ENCODE measurements at places on chromosomes 16 and 17. TPM values are rescaled to one million over a fixed set of nuclear protein-coding genes. Genes with fewer than 3 reads are reported as not detected.

- no peak overlapping the region for H3K27ac ChIP-seq
- H3K27me3 ChIP-seq = no peaks in the 10 kb centered on the region
- no peaks in the 10 kb centered on the region for H3K4me1 ChIP-seq
- H3K36me3 ChIP-seq = peaks cover 73% of the 10 kb centered on the region
Observed at GRCh38 chr16:16038950-16039349, 89.5 kb downstream of the ABCC1 start.

DNA sequence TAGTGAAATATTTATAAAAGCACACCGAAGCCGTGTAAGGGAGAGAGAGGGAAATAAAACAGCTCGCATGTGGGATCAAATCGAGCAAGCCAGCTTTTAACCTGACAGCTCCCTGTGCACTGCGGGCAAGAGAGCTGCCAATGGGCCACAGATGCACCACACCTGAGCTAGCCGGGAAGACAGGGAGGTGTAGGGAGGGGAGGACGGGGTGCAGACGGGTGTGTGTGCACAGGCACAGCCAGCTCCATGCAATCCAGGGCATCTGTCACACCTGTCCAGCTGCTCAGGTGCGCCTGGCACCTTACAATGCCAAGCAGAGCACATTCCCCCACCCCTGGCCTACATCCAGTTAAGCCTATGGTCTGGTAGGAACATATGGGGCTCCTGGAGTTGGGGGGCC is 70.0 kb downstream of the C16orf78 start:
- DNase-seq = no peak
- H3K27ac ChIP-seq = no peak overlapping the region
- no peak overlapping the region for H3K4me3 ChIP-seq
- H3K27me3 ChIP-seq = peaks cover 23% of the 10 kb centered on the region

Gene MON1B
- total RNA-seq = 15.6 TPM

DNA sequence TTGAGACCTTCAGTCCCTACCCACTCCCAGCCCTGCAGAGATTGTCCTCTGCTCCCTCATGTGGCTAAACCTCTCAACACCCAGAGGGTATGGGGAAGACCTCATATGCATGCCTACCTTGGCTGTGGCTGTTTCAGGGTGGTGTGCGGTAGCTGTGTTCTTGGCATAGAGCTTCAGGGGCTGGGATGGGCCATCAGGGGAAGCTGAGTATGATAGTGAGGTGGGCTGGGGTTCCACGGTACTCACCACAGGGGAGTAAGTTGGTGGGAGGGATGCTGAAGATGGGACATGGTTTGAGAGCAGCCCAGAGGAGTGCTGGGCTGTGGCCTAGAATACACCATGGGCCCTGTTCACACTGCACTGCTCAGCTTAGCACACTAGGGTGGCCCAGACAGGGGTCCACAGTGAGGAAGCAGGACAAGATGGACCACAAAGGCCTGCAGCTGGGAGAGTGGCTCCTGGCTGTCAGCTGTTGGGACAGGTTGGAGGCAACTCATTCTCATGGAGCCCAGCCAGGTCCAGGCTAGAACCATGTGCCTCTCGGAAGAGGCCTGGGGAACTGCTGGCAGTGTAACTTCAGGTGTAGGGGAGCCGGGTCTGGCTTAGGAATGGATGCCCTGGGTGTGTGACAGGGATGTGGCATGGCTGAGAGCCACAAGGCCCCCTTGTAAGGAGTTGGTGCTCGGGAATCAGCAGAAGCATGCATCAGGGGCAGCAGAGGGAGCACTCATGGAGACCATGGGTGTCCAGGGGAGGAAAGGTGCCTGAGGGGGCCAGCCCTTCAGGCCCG is 3.1 kb downstream of the MFAP4 start:
- H3K4me3 ChIP-seq = no peak overlapping the region
- H3K4me1 ChIP-seq = peaks cover 50% of the 10 kb centered on the region
- peaks cover 13% of the 10 kb centered on the region for H3K36me3 ChIP-seq
- no peak for DNase-seq

Gene RCVRN
- not detected for total RNA-seq

DNA sequence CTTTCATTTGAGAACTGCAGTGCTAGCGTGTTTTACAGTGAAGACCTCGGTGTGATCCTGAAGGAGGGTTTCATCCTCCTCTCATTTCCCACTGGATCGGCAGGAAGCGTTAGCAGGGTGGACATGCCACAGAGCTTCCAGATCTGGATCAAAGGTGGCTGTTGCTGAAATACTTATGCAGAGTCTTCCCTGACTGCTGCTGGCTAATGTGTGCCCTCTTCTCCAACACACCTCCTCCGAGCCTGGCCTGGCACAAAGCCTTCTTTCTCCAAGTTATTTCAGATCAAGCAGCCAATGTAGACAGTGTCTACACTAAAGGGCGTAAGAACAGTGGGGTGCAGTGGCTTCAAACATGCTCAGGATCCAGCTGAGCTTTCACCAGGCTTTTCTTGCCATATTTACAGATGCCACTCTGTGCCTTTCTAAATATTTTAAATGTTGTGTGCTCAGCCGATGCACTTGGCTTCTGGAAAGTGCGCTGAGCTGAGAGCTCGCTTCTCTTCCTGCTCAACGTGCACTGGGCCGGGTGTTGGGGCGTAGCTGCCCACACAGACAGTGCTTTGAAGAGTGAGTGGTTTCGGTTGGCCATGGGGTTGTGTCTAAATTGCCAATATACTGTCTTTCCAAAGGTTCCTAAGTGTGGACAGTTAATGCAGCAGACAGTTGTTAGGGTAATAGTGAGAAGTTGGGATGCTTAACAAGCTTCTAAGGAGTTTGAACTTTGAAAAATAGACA is 2.1 kb downstream of the ZNF750 start:
- H3K27ac ChIP-seq = peak overlapping the region; percentile 32
- no peaks in the 10 kb centered on the region for H3K36me3 ChIP-seq
- no peak for DNase-seq
- H3K4me1 ChIP-seq = peaks cover 28% of the 10 kb centered on the region
- no peaks in the 10 kb centered on the region for H3K27me3 ChIP-seq
- no peak overlapping the region for H3K4me3 ChIP-seq

DNA sequence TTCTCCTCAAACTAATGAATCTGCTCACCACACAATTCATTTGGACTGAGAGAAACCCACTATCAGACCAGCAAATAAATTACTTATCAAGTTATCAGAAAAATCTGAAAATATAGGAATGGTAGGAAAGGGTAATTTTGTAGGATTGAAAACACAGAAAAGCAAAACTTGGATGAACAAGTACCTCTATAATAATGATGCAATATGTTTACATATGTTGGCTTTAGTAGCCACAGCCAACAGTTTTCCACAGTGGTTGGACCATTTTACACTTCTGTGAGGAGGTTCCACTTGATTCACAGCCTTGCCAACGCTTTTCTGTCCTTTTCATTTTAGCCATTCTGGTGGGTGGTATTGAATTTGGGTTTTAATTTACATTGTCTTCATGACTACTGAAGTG is 10.6 kb upstream of the GINS3 start:
- no peak overlapping the region for H3K4me3 ChIP-seq
- H3K4me1 ChIP-seq = no peaks in the 10 kb centered on the region
- H3K27ac ChIP-seq = no peak overlapping the region
- H3K27me3 ChIP-seq = peaks cover 4% of the 10 kb centered on the region
- H3K36me3 ChIP-seq = no peaks in the 10 kb centered on the region

GRCh38 chr16:14302031-14302398 is 230.9 kb downstream of the MRTFB start:
- peak overlapping the region; percentile 56 for H3K27ac ChIP-seq
- no peaks in the 10 kb centered on the region for H3K36me3 ChIP-seq
- peak; percentile 49 for DNase-seq
- peaks cover 60% of the 10 kb centered on the region for H3K4me1 ChIP-seq

- H3K27me3 ChIP-seq = 0 out of 2 replicates have a peak, but pooled peaks cover 1% of the 10 kb centered on the region
- no peaks in the 10 kb centered on the region for H3K36me3 ChIP-seq
- DNase-seq = no peak
- no peak overlapping the region for H3K4me3 ChIP-seq
Observed at GRCh38 chr16:71303938-71304337, 14.7 kb upstream of the CMTR2 start.

Gene TNFRSF13B
- total RNA-seq = not detected

DNA sequence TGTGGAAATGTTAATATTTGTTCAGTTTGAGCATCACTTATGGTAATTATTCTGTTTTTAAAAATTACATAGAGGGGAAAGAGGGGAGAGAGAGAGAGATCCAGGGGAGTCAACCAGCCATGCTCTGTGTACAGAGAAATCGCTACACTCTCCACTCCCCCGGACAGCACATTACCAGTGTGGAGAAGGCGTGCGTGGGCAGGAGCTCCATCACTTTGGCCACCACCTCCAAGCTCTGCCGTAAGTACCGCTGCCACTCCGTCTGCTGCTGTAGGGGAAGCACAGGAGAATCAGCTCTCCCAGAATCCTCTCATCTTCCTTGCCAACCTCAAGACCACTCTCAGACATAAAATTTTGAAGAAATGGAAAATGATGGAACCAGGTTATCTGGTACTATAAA is 70.2 kb upstream of the GSG1L start:
- no peaks in the 10 kb centered on the region for H3K27me3 ChIP-seq
- no peak for DNase-seq
- H3K36me3 ChIP-seq = peaks cover 28% of the 10 kb centered on the region
- no peaks in the 10 kb centered on the region for H3K4me1 ChIP-seq
- H3K4me3 ChIP-seq = no peak overlapping the region

Gene HEXIM1
- total RNA-seq = 14.8 TPM

- no peaks in the 10 kb centered on the region for H3K27me3 ChIP-seq
- no peak overlapping the region for H3K4me3 ChIP-seq
- H3K36me3 ChIP-seq = peaks cover 13% of the 10 kb centered on the region
Observed at GRCh38 chr17:55263569-55264277, 1.0 kb upstream of the HLF start.

DNA sequence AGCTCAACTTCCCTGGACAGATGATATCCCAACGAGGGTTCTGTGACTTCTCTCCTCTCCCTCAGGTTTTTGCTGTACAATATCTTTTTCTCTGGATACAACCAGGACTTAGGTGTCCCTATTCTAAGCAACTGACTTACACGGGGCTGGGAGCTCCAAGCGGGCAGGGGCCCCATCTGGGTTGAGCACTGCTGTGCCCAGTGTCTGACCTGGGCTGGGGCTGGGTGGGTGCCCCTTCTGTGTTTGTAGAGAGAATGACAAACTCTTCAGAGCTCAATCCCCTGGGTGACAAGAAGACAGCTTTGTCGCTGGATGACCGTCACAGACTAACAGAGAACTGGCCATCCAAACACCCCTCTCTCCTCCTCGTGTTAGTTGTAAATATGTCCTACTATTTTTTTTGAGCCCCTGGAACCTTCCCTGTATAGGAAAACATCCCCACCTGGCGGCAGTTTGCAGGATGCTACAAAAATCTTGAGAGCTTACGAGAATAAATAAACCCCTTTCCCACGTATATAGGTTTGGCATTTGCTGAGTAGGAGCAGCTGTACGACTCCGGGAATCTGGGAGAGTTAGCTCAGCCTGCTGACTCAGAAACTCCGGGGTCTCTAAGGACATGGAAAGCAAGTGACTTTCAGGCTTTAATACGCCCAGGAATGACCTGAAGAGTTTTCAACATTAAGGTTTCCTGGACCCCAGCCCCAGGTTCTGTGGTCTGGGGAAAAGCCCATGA is 23.7 kb upstream of the RCVRN start:
- no peaks in the 10 kb centered on the region for H3K36me3 ChIP-seq
- H3K4me1 ChIP-seq = no peaks in the 10 kb centered on the region
- no peak overlapping the region for H3K27ac ChIP-seq
- peaks cover 5% of the 10 kb centered on the region for H3K27me3 ChIP-seq
- peak; percentile 52 for DNase-seq
- H3K4me3 ChIP-seq = no peak overlapping the region
